ENCODE measurements at places on chromosomes 2 and 18.
A peak's percentile ranks its signal among the peaks of the same experiment; 100 is the strongest.

DNA sequence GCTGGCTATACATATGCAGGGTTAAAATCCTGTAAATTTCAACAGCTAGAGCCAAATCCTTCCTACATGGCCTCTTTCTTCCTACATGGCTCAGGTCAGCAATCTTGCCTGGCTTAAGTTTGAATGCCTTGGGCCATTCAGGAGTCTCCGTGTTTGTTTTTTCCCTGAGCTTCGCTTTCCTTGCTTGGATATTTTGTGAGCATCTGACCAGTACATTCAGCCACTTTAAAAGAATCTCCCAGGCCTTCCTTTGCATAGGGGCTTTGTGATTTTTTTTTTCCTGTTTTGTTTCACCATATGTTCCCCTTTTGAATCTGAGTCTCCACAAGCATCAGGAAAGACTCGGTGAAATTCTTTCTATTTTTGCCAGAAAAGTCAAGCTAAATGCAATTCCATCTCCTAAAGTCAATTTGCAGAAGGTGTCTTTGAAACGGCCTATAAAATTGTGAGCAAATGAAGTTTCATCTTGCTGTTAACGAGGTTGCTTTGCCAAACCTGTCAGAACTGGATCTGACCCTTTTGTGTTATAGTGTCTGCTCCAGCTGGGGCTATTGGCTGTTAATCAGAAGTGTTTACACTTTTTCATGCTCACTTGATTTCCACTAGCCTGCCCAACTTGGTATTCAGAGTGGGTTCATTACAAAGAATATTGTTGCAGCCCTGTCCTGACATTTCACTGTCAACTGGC is 256.9 kb downstream of the DCC start:
- DNase-seq: peak; percentile 66

GRCh38 chr2:119707117-119708087 is 28.4 kb downstream of the TMEM177 start:
- DNase-seq: no peak

DNA sequence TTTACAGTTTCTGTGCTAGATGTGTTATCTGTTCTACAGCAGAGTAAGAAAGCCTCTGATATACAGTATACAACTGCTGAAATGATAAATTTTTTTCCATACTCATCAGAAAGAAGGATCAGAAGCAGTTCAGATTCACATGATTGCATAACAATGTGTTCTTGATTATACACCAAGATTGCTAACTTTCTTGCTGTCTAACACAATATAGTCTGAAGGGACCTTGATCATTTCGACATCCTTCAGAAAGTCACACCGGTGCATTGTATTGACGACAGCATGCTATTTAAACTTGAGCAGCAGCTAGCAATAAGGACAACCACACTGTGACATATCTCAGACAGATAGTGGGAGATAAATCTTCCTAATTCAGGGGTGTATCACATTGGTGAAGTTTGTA is 127.2 kb downstream of the PDE1A start:
- no peak for DNase-seq

DNA sequence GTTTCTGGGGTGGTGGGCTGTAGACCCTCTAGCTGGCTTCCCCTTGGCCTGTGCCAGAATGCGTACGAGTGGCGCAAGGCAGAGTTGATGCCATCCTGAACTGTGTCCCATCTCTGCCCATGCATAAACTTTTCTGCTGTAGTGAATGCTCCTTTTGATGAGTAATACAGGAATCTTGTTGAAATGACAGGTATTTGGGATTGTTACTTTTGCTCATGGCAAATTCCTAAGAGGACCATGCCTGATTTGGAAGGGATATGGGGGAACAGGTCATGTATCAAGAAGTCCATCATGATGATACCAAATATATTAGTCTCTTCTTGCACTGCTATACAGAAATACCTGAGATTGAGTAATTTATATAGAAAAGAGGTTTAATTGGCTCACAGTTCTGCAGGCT is 648.0 kb downstream of the SLC4A3 start:
- no peak for DNase-seq

GRCh38 chr2:67572721-67573435 is 175.7 kb downstream of the ETAA1 start:
- no peak for DNase-seq

- no peak for DNase-seq
Observed at GRCh38 chr2:168723275-168723899, 79.0 kb upstream of the NOSTRIN start.

- DNase-seq: no peak
Observed at GRCh38 chr2:137228566-137228965, 463.2 kb downstream of the THSD7B start.

GRCh38 chr2:98669675-98670074 is 61.3 kb downstream of the MGAT4A start:
- no peak for DNase-seq

DNA sequence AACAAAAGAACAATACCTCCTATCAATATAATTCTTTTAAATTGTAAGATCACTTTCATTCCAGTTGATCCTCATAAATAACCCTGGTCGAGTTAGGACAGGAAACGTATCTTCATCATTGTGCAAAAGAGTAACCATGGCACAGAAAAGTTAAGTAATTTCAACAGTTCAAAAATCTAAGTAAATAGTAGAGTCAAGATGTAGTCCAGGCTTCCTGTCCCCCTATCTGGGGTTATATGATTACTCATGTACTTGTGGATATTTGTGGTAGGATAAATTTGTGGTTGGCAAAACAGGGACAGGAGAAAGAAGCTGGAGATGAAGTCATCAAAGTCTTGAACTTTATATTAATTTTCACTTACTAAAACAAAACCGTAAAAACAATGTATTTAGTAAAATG is 772.6 kb downstream of the TSN start:
- DNase-seq: no peak

DNA sequence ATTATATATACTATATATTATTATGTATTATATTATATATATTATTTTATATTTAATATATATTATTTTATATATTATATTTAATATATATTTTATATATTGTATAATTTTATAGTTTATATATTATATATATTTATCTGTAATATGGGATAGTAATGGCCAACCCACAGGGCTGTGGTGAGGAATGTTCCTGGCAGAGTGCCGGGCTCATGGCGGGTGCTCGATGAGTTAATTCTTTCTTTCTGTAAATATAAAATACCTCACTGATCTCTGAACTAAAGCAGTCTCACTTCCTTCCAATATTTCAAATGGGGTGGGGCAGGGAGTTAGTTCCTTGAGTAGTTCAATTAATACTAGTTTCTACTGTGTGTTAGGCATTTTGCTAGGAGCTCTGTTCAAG is 389.4 kb downstream of the TSN start:
- no peak for DNase-seq

DNA sequence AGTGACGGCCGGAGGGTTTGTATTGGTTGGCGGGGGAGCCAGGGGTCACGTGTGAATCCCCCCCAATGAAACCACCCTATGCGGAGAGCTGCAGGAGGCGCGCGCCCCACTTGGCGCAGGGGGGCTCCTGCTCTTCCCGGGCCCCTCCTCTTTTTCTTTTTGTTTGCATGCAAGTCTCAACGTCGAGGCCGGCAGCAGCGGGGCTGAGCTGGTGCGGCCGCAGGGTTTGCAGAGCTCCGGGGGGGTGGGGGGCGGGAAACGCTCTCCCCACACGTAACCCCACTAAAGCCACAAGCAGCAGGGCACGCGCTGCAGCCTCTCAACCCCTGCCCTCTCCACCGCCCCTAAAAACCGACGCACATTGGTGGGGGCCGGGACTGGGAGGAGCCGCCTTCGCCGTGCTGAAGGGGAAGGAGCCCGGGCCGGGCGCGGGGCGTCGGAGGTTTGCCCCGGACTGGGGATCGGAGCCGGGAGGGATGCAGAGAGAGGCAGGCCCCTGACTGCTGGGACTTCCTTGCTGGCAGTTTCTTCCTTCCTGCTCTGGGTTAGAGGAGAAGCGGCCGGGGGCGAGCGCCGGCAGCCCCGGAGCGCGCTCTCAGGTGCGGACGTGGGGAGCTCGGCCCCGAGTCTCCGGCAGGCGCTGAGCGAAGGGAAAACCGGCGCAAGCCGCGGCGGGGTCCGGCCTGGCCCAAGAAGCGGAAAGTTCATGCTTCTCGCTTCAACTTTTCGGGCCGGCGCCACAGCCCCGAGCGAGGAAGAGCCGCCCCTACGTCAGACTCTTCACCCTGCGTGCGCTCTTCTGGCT is 864 bp downstream of the LBH start:
- no peak for DNase-seq

DNA sequence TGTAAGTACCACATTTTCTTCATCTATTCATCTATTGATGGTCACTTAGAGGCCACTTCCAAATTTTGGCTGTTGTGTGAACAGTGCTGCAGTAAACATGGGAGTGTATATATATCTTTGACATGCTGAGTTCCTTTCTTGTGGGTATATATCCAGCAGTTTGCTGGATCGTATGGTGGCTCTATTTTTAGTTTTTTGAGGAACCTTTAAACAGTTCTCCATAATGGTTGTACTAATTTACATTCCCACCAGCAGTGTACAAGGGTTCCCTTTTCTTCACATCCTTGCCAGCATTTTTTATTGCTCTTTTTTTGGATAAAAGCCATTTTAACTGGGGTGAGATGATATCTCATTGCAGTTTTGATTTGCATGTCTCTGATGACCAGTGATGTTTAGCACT is 7.3 kb upstream of the ATP5MC3 start:
- no peak for DNase-seq

- DNase-seq: no peak
Observed at GRCh38 chr2:145038041-145038525, 518.2 kb upstream of the ZEB2 start.

- DNase-seq: no peak
Observed at GRCh38 chr2:204293884-204294747, 251.2 kb upstream of the PARD3B start.

DNA sequence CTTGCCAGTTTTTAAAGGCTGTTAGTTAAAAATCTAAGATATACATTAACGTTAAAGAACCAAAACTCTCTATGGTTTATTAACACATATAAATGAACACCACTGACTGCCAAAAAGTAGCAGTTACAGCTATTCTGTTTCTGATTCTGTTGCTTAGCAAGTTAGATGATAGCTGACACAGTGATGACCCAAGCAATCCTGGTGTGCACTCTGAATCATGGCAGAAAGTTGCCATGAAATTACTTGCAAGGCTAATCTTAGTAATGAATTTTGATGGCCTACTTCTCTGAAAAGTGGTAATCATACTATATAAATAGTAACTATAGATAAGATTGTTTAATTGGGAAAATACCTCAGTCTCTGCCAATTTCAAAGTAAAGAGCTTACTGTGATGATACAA is 57.7 kb downstream of the ROCK2 start:
- no peak for DNase-seq

DNA sequence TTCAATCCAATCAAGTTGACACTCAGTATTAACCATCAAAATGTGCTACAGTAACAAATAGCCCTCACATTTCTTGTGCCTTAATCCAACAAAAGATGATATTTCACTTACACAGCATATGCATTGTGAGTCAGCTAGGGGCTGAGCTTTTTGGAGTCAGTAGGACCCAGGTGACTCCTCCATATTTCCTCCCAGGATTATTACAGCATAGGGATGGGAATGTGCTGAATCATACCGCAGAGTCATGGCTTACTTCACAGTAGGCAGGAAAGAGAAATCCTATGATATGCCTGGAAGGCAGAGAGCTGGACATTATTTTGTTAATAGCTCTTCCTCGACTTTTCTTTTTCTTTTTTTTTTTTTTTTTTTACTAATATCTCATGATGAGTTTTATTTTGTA is 153.3 kb downstream of the TMEM182 start:
- DNase-seq: no peak

- no peak for DNase-seq
Observed at GRCh38 chr18:30572214-30572613, 470.3 kb downstream of the DSC3 start.

GRCh38 chr18:60019463-60019840 is 119.7 kb downstream of the PMAIP1 start:
- no peak for DNase-seq

GRCh38 chr2:151826737-151827157 is 1.5 kb downstream of the ARL5A start:
- no peak for DNase-seq

- no peak for DNase-seq
Observed at GRCh38 chr2:85690932-85691331, 3.2 kb upstream of the GNLY start.

GRCh38 chr18:43596105-43596712 is 318.9 kb upstream of the SYT4 start:
- peak; percentile 44 for DNase-seq

DNA sequence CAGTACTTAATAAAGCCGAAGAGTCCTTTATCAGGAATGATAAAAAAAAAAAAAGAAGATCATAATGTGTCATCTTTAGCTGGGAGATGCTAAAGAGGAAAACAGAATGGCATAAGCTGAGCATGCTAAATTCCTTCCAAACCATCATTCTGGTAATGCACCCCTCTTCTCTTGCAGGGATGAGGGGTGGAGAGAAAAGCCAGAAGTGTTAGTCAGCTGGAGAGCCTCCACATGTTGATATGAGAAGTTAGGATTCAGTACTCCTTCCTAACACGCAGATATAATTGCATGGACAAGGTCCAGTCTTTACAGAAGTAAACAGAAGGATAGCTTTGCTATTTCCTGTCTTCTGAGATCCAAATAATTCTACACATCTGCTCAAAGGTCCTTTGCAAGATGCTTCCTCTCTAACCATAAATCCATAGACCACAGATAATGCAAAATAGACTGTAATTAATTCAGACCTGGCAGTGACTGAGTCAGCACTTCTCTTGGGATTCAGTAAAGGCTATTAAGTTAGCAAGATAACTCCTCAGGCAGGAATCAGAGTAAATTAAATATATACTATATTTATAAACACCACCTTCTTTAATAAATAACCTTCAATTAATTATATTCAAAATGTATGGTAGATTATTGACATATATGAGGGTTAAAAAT is 930.0 kb upstream of the KLHL29 start:
- DNase-seq: no peak

DNA sequence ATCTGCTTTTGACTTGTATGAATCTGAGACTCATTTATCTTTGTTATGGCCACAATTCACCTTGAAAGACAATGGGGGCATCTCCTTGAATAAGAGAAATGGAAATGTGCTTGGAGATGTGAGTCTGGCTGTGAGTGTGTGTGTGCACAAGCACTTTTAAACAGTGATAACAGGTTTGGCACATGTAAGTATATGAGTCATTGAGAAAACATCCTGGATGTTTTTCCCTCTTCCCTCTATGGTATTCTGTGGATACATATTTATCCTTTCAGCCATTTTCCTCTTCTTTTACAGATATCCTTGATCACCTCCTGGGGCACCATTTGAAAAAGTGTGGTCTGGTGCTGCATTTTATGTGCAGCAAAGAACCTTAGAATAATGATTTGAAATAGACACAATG is 317.3 kb upstream of the THUMPD2 start:
- DNase-seq: no peak

- DNase-seq: no peak
Observed at GRCh38 chr18:12253027-12253426, 1.1 kb upstream of the CIDEA start.

DNA sequence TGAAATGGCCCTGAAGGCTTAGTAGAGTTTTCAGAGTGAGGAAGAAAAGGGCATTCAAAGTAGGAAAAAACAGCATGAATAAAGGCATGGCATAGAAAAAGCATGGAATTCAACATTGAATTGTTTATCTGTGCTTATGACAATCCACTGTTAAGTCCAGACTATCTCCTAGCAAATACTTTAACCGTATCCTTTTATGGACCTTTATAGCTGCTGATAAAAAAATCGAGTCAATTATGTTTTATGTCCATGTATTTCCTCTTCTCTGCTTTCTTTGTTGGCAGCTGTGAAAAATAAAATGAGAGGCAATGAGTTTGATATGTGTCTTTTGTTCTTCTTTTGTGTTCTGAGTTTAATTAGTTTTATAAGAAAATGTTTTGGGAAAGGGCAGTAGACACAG is 70.4 kb downstream of the TDRD15 start:
- DNase-seq: no peak

- no peak for DNase-seq
Observed at GRCh38 chr2:101690547-101691152, 6.9 kb upstream of the MAP4K4 start.

Measured in NCI-H1417 treated with DMSO at 0.1 percent for 48 hours (cell line).